ENCODE measurements at places on chromosomes 11 and 22.

DNA sequence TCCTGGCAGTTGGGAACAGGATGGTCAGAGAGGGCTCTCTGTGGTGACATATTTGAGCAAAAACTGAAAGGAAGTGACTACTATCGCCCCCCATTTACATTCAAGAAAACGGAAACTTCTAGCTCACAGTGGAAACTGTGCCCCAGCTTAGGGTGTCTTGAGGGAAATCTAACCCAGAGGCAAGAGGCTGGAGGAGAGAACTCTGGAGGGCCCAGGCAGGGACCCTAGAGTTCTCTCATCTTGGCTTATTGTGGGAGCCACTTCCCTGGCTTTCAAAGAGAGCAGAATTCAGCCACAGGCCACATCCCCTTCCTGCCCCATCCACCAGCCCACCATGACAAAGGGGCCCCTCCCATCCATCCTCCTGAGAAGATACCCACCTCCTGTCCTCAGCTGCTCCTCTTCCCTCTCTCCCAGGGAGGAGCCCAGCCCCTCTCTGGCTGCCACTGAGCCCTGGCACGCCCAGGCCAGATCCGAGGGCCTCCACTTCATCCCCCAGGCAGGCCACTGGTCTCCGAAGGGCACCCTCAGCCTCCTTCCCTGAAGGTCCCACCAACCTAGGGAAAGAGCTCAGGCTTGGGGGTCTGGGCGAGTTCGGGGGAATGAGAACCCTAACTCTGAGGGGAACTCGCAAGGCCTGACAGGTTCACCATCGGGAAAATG lies 1.6 kb upstream of the TMPRSS13 start:
- no peak for DNase-seq

- no peak for DNase-seq
Measured at GRCh38 chr11:2670541-2671100, 29.2 kb downstream of the KCNQ1OT1 start.

DNA sequence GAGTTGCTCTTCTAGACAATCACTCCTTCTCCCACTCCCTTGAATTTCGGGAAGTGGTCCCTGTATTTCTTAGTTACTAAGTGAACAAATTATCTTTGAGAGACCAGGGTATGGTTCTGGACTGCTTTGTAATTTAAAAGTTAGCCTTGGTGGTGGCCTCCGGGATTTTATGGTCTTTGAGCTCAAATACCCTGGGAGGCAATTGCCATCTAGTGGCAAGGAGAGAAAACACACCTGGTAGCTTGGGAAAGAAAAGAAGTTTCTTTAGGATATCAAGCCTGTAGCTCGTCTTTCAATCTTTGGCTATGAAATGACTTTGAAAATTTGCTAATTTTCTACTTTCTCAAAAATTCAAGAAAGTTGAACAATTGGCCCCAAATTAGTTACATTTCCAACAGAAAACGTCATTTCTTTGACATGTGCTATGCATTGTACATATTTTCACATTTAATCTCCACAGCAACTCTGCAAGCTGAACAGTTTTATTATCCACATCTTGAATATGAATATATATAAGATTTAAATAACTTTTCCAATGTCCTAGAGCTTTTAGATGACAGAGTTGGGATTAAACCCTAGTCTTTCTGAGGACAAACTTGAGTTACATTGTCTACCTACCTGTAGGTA lies 39.1 kb downstream of the MMP27 start:
- no peak for DNase-seq

DNA sequence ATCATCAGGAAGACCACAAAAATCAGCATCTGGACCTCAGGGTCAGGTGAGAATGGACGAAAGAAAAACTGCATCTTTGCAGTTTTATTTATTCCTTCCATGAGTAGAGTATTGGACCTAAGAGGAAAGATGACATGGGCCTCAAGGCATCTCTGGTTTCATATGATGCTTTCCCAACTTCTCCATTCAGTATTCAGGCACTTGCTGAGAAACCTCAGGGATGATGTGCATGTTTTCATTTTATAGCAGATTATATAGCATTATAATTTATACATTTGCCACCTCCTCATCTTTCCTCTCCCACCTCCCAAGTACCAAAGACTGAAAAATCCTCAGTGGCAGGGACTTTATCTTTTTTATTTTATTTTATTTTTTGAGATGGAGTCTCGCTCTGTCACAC lies at the start of gene OR10V1:
TSS of gene OR10V1 (minus strand) at position 101 of the 400 bp plus-strand sequence. CDS start at position 101, 0 bp downstream.
- no peak for DNase-seq

DNA sequence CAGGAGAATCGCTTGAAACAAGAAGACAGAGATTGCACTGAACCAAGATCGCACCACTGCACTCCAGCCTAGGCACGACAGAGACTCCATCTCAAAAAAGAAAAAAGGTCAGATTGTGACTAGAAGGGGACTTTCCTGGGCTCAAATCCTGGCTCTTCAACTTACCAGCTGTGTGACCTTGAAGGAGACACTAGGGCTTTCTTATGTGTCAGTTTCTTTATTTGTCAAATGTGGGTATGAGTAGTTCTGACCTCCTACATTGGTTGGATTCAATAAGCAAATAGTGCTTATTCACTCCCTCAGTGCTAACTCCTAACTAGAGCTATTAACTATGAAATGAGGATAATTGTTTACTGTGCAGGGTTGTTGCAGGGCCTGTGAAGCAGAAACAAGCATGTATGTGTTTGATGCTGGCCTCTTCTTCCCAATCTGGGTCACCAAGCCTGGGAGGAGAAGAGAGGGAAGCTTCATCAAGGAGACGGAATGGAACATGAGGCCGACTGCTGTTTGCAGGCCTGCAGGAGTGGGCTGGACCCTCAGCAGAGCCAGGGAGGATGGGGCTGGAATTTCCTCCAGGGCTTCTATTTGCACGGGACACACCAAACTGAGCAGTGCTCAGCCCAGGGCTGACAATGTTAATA lies 22.5 kb downstream of the RHOD start:
- DNase-seq, result no peak

DNA sequence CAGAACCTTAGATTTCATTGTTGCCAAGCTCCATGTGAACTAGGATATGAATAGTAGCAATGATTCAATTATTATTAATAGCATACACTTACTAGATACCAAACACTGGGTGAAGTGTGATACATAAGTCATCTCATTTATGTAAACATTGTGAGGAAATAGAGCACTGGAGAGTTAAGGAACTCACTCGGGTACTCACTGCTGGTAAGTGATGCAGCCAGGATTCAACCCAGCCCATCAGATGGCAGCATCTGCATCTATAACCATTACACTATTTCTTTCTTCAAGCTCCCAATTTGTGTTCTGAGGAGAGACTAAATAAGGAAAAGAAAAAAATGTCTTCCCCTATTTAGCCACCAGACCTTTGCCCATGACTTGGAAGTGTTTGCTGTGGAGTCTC lies 10.2 kb upstream of the ALG8 start:
- DNase-seq, result no peak

Measured in SHP77 (cell line).